ENCODE measurements at places on chromosomes 5 and 9.

GRCh38 chr9:12439267-12439666 lies 253.9 kb upstream of the TYRP1 start:
- DNase-seq: no peak

- no peak for DNase-seq
These were observed 1387.7 kb downstream of the MAT2B start for GRCh38 chr5:164893071-164893470.

DNA sequence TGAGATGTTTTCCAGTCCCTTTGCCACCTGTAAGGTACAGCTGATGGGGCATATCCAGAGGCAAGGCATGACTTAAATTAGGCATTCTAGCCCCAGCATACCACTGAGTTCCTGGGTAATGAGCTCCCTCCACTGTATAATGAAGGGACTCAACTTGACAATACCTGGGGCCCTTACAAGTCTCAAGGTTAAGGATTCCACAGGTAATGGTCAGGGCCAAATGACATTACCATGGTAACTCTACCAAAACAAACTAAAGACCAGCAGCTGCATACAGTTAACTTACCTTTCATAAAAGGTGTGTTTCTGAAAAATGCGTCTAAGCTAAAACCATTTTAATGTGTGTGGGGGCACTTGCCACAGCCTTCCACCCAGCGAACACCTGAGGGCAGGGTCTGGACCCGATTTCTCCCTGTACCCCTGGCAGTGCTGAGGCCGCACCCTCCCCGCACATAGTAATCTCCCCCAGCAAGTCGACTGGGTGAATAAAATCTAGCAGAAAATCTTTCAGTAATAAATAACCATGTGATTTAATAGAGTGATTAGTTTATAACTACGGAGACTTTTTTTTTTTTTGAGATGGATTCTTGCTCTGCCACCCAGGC lies 24.2 kb downstream of the CCDC69 start:
- no peak for DNase-seq

- DNase-seq: no peak
These were observed 4.1 kb downstream of the NOTCH1 start for GRCh38 chr9:136541709-136542108.

DNA sequence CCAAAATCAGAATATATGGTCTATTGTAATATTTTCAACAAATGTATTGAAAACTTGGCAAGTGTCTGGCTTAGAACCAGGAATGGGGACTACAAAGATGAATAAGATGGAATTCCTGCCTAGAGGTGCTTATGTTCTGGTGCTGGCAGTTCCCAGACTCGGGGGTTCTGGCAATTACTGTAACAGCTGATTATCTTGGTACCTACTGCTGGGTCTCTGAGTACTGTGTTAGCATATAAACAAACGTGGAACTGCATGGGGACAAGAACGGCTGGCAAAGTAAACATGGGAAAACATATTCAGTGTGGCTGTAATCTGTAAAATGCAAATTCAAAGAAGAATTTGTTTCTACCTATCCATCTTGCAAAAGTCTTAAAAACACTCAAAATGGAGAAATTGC lies 89.9 kb downstream of the SLC24A2 start:
- no peak for DNase-seq

- no peak for DNase-seq
These were observed 45.6 kb upstream of the EGFL7 start for GRCh38 chr9:136616948-136617695.

DNA sequence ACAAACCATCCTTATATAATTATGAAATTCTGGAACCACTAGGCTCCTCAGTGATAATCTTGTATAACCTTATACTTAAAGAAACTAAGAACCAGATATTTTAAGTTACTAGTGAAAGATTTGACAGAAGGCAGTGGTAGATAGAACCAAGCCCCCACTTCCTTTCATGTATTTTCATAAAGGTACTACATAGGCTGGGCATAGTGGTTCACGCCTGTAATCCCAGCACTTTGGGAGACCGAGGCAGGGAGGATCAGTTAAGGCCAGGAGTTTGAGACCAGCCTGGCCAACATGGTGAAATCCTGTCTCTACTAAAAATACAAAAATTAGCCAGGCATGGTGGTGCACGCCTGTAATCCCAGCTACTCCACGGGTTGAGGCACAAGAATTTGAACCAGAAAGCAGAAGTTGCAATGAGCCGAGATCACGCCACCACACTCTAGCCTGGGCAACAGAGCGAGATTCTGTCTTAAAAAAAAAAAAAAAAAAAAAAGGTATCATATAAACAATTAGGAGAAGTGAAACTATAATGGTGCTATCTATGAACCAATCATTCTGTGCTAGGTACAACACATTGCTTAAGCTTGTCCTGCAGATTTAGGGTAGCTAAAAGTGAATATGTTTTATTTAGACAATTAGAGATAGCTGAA lies 27.9 kb upstream of the DTWD2 start:
- DNase-seq: no peak

DNA sequence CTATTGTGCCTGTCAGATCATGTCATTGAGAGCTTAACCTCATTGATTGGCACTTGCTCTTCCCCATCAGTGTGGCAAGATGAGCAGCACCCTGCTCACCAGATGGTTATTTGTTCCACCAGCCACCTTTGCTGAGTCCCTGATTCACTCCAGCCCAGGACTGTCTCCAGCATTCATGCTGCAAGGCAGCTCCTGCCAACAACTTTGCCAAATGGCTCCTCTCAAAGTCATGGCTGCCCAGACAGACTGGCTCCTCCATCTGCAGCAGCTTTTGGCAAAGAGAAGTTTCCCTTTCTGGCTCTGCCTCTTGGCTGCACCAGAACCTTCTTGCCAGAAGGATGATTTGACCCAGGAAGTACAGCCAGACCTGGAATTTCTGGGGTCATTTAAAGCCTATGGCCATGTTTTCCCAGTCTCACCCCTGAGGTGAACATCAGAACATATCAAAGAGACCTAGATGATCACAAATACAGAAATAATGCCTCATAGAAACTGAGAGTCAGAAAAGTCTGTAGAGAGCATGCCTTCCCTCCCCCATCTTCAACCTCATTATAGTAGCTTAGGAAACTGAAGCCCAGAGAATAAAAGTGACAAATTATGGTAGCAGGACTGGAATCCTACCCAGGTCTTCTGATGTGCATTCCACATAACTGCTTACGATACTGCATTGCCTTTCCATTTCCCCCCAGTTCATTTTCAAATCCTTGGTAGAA lies 10.4 kb downstream of the PPP2R2B start:
- DNase-seq: no peak

DNA sequence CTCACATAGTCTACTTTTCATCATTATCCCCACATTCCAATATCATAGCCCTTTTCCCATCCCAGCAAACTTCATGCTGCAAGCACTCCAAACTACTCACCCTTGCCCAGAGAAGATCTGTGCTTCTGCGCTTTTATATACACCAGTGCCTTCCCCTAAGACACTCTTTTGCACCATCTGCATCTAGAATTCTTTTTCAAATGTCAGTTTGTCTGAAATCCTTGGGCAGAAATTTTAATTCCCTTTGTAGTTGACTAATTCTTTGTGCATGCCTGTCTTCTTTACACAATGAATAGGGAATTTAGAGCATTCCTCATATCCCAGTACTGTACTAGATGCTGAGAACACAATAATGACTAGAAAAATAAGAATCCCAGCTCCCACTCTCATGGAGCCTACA lies 298.9 kb downstream of the KCNN2 start:
- no peak for DNase-seq

- no peak for DNase-seq
These were observed 28.1 kb downstream of the GPX3 start for GRCh38 chr5:151048526-151048925.

DNA sequence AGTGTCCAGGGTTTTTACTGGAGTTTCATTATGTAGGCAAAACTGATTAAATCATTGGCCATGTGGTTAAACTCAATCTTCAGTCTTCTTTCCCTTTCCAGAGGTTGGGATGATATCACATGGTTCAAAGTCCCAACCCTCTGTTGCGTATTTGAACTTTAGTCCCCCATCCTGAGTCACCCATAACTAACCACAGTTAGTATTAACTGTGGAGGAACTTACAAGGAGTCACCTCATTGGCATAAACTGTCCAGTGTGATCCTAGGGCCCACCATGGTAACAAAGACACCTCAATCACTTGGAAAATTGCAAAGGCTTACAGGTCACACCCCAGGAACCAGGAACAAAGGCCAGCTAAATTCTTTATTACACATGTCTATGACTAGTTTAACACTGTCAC lies 188.5 kb downstream of the COX7C start:
- DNase-seq: no peak

GRCh38 chr5:85614489-85614888 lies 1003.3 kb upstream of the COX7C start:
- no peak for DNase-seq

- no peak for DNase-seq
These were observed 690.3 kb upstream of the DMAC1 start for GRCh38 chr9:8489835-8490234.

DNA sequence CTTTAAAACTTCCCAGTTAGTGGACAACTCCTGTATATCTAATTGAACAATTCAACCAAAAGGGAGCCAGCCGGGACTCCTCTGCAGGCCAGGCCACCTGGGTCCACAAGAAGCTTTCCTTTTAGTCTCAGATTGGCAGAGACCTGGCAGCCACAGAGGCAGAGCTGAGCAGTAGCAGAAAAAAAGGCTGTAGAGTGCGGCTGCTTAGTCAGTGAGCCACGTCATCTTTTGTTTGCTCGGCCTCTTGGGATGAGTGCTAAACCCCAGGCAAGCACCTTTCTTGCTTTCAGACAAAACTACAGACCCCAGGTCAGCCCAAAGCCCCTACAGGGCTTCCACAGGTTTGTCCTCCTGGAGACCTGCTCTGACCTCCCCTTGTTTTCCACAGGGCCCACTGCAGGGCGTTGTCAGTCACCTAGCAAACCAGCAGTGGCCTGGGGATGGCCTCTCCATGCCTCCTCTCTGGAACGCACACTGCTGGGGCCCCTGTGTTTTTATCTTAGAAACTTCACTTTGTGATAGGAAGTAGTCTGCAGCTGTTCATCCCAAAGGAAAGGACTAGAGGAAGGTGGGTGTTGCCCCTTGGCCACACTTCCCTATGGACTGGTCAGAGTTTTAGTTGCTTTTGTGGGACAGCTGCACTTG lies 49.9 kb downstream of the SHB start:
- no peak for DNase-seq

- no peak for DNase-seq
These were observed 209.8 kb downstream of the CWC27 start for GRCh38 chr5:64978546-64978945.

DNA sequence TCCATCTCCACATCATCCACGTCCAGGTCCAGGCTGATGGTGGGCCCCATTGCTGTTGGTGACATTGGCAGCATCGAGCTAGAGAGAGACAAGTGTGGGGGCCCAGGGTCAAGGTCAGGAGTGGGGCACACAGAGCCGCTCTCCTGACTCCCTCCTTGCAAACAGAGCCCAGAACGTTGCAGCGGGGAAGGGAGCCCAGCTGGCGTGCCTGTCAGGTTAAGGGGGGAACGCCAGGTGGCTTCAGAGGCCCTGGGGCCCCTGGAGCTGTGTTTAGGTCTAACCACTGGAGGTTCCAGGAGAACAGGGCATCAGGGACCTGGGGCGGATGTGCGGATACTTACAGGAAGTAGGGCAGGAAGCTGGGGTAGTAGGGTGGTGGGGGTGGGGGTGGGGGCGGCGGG lies 7.5 kb downstream of the RNF44 start:
- DNase-seq: no peak

DNA sequence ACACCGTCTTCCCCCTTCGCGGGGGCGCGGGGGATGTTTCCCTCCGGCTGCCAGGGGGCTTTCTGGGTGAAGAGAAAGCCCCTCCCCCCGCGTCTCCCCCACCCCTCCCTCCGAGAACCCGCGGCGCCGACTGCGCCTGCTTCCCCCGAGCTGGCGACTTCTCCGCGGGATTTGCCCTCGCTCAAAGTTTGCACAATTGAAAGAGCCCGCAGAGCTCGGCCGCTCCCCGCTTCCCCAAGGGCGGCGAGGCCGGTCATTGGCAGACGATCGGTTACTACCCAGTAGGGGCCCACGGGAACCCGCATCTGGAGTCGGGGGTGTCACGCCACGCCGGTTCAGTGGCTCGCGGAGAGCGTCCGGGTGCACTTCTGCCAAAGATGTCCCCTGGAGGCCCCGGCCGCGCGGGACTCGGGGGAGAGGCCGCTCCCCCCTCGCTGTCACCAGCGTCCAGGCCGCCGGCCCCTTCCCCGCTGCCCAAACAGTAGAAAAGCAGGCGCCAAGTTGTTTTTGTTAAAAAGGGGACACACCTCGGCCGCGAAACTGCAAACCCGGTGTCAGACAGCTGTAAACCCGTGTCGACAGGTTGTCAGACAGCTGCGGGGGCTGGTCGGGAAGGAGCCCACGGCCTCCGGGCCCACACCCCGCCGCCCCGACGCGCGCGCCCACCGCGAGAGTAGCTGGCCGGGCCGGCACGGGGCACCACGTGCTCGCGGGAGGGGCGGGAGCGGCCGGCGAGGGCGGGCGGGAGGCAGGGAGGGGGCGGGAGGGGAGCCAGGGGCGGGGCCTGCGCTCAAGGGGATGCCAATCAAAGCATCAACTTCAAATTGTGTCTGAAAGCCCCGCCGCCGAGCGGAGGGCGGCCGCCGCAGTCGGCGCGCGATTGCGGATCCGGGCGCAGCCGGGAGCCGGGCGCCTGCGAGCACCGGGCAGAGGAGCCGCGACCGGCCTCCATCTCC lies at the start of gene IRX1:
IRX1 (plus strand) TSS at position 827 of the 956 bp plus-strand sequence. CDS start 274 bp downstream, outside the sequence.
- no peak for DNase-seq

- DNase-seq: no peak
These were observed 20.5 kb upstream of the IFNE start for GRCh38 chr9:21502586-21502985.

DNA sequence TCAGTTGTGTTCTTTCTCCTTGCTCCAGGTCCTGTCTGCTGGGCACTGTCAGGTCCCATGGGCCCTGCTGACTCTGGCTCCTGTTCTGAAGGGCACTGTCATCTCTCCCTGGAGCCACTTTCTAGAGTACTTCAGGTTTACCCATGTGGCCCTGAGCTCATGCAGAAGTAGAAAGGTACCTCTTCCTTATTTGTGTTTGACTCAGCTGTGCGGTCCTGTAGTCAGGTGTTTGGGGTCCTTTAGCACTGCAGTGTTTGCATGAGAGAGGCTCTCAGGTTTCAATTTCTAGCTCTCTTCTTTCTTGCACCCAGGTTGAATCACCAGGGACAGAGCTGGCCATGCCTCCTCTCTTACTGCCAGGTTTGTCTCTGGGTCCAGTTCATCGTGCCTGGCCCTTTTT lies 71.5 kb downstream of the HSPA4 start:
- no peak for DNase-seq

GRCh38 chr9:123530244-123530643 lies 174.2 kb downstream of the CRB2 start:
- DNase-seq: no peak

- no peak for DNase-seq
These were observed 143.3 kb upstream of the SMARCA2 start for GRCh38 chr9:1871626-1872419.

DNA sequence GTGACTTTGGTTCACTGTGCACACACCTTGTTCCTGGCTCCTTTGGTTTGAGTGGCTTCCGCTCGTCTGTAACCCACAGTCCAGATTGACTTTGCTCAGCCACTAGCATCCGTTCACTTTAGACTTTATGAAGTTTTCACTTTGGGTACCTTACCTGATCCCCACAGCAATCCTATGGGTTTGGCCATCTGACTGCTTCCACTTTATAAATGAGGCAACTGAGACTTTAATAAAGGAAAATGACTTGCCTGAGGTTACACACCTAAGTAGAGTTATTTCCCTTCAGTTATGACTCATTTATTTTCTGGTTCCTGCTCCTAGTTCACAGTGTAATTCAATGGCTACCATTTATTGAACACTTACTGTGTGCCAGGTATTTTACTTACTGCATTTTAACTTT lies 94.2 kb upstream of the SAP30L start:
- no peak for DNase-seq
